IMR-90 (cell line): ENCODE measurements at places on chromosomes 1 and 21. TPM values are rescaled to one million over a fixed set of nuclear protein-coding genes. Genes with fewer than 3 reads are reported as not detected.

DENND1B gene
- 24.2 and 26.1 TPM in 2 replicates for total RNA-seq

CELA2A gene
- not detected in 2 replicates for total RNA-seq

CLCA1 gene
- total RNA-seq: not detected in 2 replicates

DNA sequence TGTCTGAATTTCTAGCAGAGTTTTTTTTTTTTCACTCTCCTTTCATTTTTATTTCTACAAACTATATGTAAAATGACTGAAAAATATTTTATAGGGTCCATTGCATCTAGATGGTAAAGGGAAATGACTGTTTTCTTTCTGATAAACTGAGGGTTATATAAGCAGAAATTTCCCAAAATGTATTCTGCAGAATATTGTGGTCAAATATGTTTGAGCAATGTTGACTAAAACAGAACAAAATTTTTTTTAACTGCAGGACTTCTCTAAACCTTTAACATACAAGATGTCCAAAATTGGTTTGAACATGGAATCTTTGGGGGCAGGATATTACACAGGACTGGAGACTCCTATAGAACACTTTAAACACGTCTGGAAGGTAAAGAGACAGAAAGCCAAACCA, 190.5 kb downstream of the TOMM20 start:
- DNase-seq: no peak

DNA sequence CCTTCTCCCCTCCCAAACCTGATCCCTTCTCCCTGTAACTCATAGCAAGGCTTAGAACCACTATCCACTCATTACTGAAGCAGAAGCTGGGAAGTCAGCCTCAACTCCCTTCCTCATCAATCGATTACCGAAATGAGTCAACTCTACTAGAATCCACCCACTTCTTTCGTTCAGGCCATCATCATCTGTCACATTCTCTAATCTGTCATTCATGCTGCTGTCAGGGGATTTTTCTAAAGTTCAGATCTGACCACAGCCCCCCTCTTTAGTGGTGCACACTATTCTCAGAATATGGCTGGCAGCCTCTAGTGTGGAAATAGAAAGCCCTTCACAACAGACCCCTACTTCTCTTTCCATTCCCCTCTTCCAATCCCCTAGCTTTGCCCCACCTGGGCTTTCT, 5.1 kb downstream of the NT5C1A start:
- no peak for DNase-seq

DNA sequence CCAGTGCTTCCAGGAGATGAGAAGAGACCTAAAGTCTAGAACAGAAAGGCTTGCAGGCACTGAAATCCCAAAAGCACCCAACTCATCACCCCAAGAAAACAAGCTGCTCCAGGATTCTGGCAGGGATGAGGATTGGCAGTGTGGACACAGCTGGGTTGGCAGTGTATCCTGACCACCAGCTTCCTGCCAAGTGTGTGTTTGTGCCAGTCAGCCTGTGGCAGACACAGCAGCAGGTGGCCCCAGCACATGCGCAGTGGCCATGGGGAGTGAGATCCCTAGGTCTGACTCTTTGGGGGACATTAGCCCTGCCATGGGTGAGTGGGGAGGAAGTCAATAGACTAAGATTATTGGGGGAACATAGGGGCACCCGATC, 8.7 kb upstream of the SNAPIN start:
- DNase-seq: no peak
